Thoracic aorta (tissue), 2 donors: ENCODE measurements at places on chromosomes 5 and 9. TPM values are rescaled to one million over a fixed set of nuclear protein-coding genes. Genes with fewer than 3 reads are reported as not detected.
A peak's percentile ranks its signal among the peaks of the same experiment; 100 is the strongest.

DNA sequence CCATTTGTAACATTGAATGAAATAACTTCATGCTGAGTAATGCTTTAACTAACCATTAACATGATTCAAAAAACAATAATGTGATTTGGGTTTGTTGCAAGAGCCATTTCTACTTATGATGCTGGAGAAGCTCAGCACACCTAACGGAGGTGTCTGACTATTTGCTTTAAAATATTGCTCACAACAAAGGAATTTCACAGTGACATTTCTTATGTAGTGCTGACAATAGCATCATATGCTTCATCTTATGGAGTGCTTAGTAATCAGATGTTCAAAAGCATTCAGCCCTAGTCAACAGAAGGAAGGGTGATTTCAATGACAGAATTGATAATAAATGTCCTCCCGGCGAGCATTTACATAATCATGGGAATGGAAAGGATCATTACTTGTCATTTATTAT lies 1003.3 kb upstream of the COX7C start:
- no peak overlapping the region for H3K4me3 ChIP-seq
- no peaks in the 10 kb centered on the region for H3K27me3 ChIP-seq
- no peaks in the 10 kb centered on the region for H3K36me3 ChIP-seq
- no peaks in the 10 kb centered on the region for H3K4me1 ChIP-seq

SMIM33 gene
- not detected for total RNA-seq

IL13 gene
- 2.8 TPM for total RNA-seq

DNA sequence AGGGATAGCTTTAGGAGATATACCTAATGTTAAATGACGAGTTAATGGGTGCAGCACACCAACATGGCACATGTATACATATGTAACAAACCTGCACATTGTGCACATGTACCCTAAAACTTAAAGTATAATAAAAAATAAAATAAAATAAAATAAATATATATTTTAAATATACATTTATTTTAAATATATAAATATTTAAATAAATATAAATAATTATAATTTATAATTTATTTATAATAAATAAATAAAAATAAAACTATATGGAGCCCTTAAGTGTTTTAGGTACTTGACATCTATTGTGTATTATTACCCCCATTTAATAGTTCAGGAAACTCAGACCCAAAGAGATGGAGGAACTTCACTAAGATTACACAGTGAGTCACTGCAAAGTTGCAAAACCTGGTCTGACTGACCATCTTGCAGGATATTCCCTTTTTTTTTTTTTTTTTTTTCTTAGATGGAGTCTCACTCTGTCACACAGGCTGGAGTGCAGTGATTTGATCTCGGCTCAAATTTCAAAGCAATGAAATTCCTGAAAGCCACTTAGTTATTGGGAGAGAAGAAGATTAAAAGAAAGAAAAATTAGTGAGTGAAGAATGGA lies 5.8 kb upstream of the C5orf52 start:
- H3K27ac ChIP-seq: no peak overlapping the region
- no peak overlapping the region for H3K4me3 ChIP-seq
- H3K27me3 ChIP-seq: no peaks in the 10 kb centered on the region
- no peaks in the 10 kb centered on the region for H3K4me1 ChIP-seq

CCDC187 gene
- total RNA-seq: not detected

DNA sequence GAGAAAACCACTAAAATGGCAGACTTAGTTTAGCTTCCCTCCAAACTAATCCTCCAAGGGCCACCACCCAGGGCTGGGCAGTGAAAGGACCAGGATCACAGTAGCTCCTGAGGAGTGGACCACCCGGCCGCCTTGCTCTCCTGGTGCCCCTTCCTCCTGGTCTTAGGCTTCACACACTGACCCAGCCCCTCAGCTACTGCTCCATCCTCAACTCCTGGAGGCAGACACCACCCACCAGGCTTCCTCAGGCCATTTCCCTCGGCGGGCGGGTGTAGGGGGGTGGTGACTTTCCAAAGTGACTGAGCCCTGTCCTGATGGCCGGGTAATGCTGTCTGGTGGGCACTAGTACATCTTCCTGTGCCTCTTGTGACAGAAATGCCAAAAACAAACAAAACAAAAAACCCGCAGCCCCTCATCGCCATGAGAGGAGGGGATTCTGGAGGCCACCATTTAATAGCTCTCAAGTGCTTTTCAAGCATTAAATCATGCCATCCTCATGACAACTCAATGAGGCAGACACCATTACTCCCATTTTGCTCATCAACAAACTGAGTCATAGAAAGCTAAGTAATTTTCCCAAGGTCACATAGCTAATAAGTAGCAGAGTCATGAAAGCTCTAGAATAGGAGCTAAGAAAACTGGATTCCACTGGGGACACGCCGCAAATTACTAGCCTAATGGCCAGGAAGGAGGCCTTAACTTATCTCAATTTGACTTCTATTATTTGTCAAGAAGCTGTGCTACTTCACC lies 91.3 kb upstream of the LRRTM2 start:
- DNase-seq: no peak
- H3K27ac ChIP-seq: no peak overlapping the region
- H3K36me3 ChIP-seq: no peaks in the 10 kb centered on the region
- peaks cover 27% of the 10 kb centered on the region for H3K4me1 ChIP-seq
- no peak overlapping the region for H3K4me3 ChIP-seq
- H3K27me3 ChIP-seq: no peaks in the 10 kb centered on the region

DNA sequence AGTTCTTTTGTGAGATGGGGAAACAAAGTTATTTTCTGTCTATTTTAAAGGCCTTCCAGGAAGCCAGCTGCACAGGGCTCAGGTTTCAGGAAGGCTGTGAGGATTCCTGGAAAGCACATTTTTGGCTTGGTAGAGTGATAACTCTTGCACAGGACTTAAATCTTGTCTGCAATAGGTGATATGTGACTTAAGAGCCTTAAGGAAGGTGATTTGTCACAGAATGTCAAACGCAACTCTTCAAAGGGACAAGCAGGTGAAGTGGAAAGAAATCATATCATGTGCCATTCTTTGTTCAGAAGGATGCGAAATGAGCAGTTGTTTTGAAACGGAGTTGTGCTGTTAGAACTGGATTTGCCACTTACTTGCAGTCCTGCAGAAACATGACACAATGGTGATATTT lies 459.3 kb downstream of the MAT2B start:
- no peaks in the 10 kb centered on the region for H3K4me1 ChIP-seq
- no peaks in the 10 kb centered on the region for H3K27me3 ChIP-seq
- H3K36me3 ChIP-seq: no peaks in the 10 kb centered on the region
- no peak overlapping the region for H3K4me3 ChIP-seq
- DNase-seq: no peak

DNA sequence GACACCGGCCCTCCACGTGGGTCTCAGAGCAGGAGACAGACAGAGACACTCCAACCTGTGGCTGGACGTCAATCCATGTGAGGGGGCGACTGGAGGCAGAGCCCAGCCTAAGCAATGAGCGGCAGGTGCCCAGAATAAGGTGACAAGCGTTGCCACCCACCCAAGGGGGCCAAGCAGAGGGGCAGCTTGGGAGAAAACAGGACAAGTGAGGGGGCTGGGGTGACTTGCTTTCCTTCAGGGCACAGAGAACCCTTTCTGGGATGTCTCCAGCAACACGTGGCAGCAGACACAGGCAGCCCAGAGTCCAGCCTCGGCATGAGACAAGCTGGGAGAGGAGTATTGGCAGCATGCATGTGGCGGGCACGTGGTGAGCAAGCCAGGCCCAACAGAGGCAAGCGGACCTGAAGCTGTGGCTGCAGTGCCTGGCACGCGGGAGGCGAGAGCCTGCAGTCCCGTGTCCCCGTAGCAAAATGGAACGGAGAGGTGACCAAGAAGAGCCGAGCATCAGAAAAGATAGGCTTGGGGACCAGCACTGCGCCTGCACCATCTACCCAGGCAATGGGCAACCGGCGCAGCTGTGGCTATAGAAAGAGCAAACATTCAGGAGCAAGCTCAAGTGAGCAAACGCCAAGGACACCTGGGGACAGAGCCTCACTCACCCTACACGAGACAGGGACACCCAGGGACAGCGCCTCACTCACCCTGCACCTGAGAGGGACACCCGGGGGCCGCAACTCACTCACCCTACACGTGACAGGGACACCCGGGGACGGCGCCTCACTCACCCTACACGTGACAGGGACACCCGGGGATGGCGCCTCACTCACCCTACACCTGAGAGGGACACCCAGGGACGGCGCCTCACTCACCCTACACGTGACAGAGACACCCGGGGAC lies 6.2 kb downstream of the TERT start:
- no peaks in the 10 kb centered on the region for H3K4me1 ChIP-seq
- H3K4me3 ChIP-seq: no peak overlapping the region
- H3K27ac ChIP-seq: no peak overlapping the region
- H3K27me3 ChIP-seq: no peaks in the 10 kb centered on the region

DNA sequence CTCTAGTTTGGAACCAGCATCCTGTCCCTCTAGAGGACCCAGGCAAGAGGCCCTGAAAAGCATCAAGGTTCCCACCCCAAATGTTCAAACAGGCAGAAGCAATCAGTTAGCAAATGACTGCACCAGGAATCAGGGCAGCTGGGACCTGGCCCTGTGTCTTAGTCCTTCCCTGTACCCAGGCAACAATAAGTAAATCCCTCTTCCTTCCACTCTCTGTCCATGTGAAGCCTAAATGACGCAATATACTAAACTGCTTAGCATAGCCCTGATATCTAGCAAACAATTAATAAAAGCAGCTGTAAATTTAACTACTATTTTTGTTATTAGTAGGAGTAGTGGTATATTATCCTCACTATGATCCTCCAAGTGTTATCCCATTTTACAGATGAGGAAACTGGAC lies 13.2 kb upstream of the ADRA1B start:
- no peak overlapping the region for H3K27ac ChIP-seq
- H3K36me3 ChIP-seq: no peaks in the 10 kb centered on the region
- no peaks in the 10 kb centered on the region for H3K27me3 ChIP-seq
- no peak overlapping the region for H3K4me3 ChIP-seq
- H3K4me1 ChIP-seq: peaks cover 9% of the 10 kb centered on the region
- no peak for DNase-seq

CARTPT gene
- not detected for total RNA-seq

DNA sequence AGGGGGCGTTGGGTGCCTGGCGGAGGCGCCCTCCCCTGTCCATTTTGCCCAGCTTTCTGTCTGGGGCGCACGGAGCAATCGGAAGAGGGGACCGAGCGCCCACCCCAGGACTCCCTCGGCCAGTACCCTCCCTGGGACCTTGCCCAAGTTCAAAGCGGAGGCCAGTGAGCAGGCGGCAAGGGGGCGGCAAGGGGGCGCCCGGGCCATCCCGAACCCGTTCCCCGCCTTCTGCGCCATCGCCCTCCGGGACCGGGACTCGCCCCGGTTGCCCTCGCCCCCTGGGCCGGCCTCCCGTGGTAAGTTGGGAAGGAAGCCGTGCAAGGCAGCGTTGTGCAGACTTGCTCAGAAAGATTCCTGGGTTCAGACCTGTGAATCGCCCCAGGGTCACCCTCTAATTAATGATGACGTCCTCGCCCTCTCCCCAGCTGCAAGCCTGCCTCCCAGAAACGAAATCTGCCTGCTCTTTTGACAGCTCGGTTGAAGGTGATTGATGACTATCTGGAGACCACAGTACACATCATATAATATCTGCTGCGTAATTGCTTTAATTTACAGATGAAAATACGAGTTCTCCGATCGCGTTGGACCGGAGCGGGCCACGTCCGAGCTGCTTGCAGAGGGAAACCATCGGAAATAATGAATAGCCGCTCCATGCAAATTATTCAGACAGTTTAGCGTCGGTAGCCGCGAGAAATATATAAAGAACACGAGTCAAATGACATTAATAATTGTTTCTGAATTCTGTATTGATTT lies 1.4 kb upstream of the IRX4 start:
- peaks cover 16% of the 10 kb centered on the region for H3K27me3 ChIP-seq
- no peaks in the 10 kb centered on the region for H3K36me3 ChIP-seq
- peaks cover 27% of the 10 kb centered on the region for H3K4me1 ChIP-seq
- DNase-seq: no peak
- peak overlapping the region; percentile 56 for H3K4me3 ChIP-seq

SLC23A1 gene
- not detected for total RNA-seq

- H3K4me1 ChIP-seq: no peaks in the 10 kb centered on the region
- no peak for DNase-seq
- H3K36me3 ChIP-seq: no peaks in the 10 kb centered on the region
- no peaks in the 10 kb centered on the region for H3K27me3 ChIP-seq
- H3K4me3 ChIP-seq: no peak overlapping the region
- H3K27ac ChIP-seq: no peak overlapping the region
Measured at GRCh38 chr5:100855937-100856430, 47.1 kb downstream of the ST8SIA4 start.

GRCh38 chr5:95069021-95069420 lies 215.9 kb downstream of the MCTP1 start:
- DNase-seq: no peak
- no peak overlapping the region for H3K27ac ChIP-seq
- H3K36me3 ChIP-seq: no peaks in the 10 kb centered on the region
- H3K27me3 ChIP-seq: no peaks in the 10 kb centered on the region

GRCh38 chr5:180492226-180492903 lies 1.8 kb upstream of the CNOT6 start:
- no peak overlapping the region for H3K4me3 ChIP-seq
- H3K27me3 ChIP-seq: no peaks in the 10 kb centered on the region
- H3K4me1 ChIP-seq: peaks cover 10% of the 10 kb centered on the region
- DNase-seq: no peak
- no peak overlapping the region for H3K27ac ChIP-seq
- no peaks in the 10 kb centered on the region for H3K36me3 ChIP-seq

- no peaks in the 10 kb centered on the region for H3K27me3 ChIP-seq
- no peak overlapping the region for H3K27ac ChIP-seq
- no peak for DNase-seq
- H3K4me3 ChIP-seq: peak overlapping the region; percentile 6
Measured at GRCh38 chr5:131536211-131536826, 98.7 kb downstream of the RAPGEF6 start.

NAA35 gene
- 14.3 TPM for total RNA-seq

- no peaks in the 10 kb centered on the region for H3K36me3 ChIP-seq
- no peak overlapping the region for H3K4me3 ChIP-seq
Measured at GRCh38 chr9:116124472-116125040, 29.0 kb upstream of the PAPPA start.

DNA sequence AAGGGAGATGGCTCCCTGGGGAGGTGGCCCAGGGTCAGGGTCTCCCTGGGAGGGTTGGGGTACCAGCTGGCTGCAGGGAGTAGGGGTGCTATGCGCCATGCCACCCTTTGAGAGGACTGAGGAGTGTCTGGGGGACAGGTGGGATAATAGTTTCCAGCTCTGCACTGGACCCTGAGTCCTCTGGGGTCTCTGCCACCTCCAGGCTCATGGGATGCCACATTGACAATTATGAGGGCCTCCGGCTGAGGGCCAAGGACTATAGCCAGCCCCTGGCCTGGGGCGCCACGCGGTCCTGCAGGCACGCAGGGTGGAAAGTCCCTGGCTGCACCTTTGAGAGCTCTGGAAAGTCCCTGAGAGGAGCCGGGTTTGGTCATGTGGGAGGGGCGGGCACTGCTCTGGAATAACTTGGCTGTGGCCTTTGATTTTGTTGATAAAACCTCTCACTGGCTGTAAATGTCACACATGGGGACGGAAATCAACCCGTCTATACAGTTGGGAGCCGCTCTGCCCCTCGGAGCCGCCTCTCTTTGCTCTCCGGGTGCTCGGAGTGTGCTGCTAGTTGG lies 16.0 kb downstream of the TRAF2 start:
- no peaks in the 10 kb centered on the region for H3K27me3 ChIP-seq
- H3K27ac ChIP-seq: peak overlapping the region; percentile 70
- H3K4me3 ChIP-seq: peak overlapping the region; percentile 54
- peaks cover 18% of the 10 kb centered on the region for H3K4me1 ChIP-seq
